ENCODE measurements at places on chromosomes 1 and 21. TPM values are rescaled to one million over a fixed set of nuclear protein-coding genes. Genes with fewer than 3 reads are reported as not detected.

ZNF326 gene
- polyA plus RNA-seq, result 65.2 TPM

C1orf21 gene
- polyA plus RNA-seq, result 17.4 TPM

FOXD2 gene
- 0.06 TPM for polyA plus RNA-seq

PALMD gene
- 20.6 TPM for polyA plus RNA-seq

RHOU gene
- 13.0 TPM for polyA plus RNA-seq

SYT14 gene
- 20.1 TPM for polyA plus RNA-seq

GUCA2A gene
- not detected for polyA plus RNA-seq

RFX5 gene
- polyA plus RNA-seq, result 56.2 TPM

TNFSF18 gene
- not detected for polyA plus RNA-seq

CYP4A22 gene
- not detected for polyA plus RNA-seq

A3GALT2 gene
- polyA plus RNA-seq, result not detected

ADAM30 gene
- polyA plus RNA-seq, result not detected
